Stimulated activated CD4-positive, alpha-beta T cell treated with anti-CD3 and anti-CD28 coated beads, TNF-alpha, amount 100 ng/mL, for 48 hours (primary cell): ENCODE measurements at places on chromosomes 4 and X.

- DNase-seq, result no peak
Measured at GRCh38 chrX:127390316-127390715, 570.8 kb downstream of the PRR32 start.

GRCh38 chr4:98657531-98658286 is 702 bp downstream of the TSPAN5 start:
- DNase-seq, result no peak

DNA sequence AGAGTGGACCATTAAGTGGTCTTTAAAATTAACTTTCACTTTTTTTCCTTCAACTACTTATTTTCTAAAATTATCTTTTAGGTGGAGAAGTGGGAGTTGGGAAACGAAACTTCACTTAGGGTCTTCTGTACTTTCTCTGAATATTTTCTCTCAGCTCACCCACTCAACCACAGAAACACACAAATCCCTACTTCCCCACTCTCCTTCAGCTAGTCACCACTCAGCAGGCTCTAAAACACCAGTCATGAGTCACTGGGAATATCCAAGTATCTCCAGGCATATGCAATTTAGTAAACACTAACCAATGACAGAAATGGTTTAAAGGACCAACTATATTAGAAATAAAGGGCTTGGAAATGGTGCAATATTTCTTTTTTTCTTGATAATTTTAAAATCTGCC is 153.0 kb upstream of the RPS6KA6 start:
- no peak for DNase-seq

- DNase-seq, result no peak
Measured at GRCh38 chr4:123304151-123304964, 92.2 kb upstream of the SPRY1 start.

DNA sequence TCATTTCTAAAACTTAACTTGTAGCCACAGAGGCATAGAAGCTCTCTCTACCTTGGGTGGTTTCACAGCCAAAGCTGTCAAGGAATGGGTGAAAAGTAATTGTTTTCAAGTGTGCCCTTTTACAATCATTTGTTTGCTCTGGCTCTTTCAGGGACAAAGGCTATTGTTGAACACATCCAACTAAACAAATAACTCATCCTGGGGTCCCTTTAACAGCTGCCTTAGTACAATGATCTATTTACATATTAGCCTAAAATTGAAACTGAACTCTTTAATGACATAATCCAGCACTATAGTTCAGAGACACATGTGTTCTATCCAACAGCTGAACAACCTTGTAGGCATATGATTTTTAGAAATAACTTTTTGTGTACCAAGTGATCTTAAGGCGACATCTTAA is 3.7 kb downstream of the HHIP start:
- no peak for DNase-seq

GRCh38 chr4:156971165-156971675 is 379 bp downstream of the PDGFC start:
- DNase-seq, result no peak

DNA sequence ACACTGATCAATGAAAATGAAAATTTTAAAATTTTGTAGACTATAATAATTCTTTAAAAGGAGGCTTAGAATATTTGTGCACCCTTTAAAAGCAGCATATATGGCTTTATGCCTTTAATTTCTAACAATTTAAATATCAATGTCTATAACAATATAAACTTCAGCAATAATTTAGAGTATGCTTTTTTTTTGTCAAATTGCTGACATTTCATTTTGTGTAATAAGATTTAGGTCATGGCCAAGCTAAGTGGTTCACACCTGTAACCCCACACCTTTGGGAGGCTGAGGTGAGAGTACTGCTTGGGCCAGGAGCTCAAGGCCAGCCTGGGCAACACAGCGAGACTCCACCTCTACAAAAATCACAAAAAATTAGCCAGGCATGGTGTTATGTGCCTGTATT is 86.2 kb downstream of the PDGFC start:
- DNase-seq, result no peak

GRCh38 chr4:138014590-138015288 is 227.4 kb downstream of the SLC7A11 start:
- no peak for DNase-seq

DNA sequence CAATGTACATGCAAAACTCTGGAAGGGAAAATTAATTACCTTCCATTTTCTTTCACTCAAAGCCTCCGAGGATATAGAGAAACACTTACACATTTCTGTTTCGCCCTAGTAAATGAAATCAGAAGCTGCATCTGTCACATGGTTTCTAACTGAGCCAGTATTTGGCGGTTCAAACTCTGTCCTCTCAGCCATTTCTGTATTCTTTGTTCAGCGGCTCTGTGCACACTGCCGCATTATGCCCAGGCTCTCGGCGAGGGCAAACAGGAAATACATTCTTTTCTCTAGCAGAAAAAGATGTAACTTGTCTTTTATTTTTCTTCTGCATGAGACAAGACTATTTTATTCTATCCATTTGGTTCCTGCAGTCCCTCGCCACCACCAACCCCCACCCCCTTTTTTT is 71.4 kb upstream of the GPM6B start:
- DNase-seq, result no peak

- DNase-seq, result no peak
Measured at GRCh38 chrX:140343226-140343868, 161.5 kb downstream of the SOX3 start.

DNA sequence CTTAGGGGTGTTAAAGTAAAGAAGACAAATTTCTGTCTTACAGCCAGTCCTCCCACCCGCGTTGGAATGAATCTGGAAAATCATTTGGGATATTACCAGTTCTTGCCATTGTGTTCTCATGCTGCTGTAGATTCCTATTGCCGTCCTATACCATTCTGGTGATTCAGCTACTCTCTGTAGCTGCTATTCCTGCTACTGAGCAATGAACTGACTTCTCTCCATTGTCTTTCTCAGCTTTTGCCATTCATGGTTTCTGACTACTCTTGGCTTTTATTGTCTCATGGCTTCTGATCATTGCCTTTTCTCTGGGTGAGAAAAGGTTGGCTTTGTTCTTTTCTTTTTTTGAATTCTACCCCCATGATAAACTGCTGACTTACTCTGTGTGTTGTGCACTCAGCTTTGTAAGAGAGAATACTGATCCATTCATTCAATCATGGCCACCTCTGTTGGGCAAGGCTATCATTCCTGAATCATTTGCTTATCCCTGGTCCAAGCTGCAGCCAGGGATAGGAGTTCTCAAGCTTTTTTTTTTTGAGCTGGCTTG is 27.7 kb upstream of the METAP1 start:
- DNase-seq, result no peak
